Activated naive CD4-positive, alpha-beta T cell treated with anti-CD3 and anti-CD28 coated beads for 36 hours (primary cell): ENCODE measurements at places on chromosomes 16 and 17.

DNA sequence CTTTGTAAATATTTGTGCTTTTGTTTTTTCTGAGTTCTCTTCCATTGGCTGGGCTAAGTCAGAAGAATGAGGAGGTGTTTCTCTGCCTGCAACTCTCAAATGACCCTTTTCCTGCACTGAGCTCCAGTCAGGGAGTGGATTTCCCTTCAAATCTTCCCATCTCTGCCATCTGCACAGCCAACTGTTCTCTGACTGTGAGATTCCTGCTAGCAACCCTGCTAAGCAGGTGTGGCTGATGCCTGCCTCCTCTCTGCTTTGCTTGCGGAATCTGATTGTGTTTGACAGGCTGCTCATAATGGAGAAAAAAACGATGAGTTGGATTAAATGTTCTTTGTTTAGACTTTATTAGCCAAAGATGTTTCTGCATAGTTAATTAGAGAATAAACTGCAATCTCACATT lies 519.8 kb downstream of the TMEM114 start:
- no peak for DNase-seq

DNA sequence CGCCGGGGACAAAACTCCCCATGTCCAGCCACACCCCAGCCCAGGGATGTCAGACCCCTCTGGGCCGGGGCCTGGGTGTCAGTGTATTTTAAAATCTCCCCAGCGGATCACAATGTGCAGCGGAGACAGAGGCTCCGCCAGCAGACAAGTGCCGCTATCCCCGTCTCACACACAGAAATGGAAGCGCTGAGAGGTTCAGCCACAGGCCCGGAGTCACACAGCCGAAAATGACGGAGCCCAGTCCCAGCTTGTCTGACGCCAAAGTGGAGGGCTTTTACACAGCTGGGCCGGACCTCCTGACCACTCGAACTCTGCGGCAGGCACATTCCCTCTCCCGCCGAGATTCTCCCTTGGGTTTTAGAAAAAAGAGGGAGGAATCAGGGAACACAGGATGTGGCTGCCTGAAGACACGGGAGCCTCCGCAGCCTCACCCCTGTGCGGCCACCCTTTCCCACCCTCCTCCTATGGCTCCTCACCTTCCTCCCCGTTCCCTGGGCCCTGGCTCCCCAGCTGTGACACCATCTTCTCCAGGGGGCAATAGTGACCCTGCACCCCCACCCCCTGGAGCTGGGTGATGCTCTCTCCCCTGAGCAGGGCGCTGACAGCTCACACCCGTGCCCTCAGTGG lies 6.8 kb upstream of the OSGIN1 start:
- no peak for DNase-seq

- DNase-seq, result no peak
Observed at GRCh38 chr16:67150833-67151396, at the start of gene B3GNT9. Gene B3GNT9 (minus strand): TSS chr16:67150998. CDS start chr16:67150485, 513 bp downstream.

DNA sequence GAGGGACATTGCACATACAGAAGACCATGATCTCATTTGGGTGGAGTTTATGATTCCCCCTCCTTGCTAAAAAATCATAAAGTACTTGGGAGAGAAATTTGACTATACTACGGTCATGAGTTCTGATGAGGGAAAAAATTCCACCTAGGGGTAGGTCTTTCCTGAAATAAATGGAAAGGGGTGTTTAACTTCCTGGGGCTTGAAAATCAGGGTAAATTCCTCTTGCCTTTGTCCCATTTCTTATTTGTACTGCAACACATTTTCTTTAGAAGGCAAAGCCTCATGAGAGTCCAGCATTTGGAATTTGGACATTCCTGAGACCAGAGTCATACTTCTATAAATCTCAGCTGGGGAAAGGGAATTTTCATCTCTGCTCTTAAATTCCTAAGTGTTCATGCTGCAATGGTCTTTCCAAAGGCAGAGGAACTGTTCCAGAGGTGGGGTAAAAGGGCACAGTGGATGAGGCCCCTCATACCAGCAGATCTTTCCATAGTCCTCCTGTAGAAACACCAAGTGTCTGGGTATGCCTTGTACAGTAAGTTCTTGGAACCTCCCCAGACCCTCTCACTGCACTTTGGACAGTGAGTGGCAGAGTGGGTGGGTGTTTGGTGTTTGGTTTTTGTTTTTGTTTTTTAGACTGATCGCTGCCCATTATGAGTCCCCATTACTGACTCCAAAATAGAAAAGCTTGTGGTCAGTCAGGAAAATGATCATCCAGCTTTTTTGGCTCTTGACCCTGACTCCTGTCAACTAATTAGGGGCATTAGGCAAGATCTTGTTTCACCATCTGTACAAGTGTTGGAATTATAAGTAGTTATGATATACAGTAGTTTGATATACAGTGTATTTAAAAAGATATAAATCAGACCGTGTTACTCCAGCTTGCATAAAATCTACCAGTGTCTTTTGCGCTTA lies 6.0 kb downstream of the LYRM1 start:
- no peak for DNase-seq

GRCh38 chr16:56732832-56733231 lies 2.9 kb downstream of the NUP93 start:
- DNase-seq, result peak; percentile 76

- no peak for DNase-seq
Observed at GRCh38 chr17:74433421-74434121, 1.7 kb downstream of the GPRC5C start.

DNA sequence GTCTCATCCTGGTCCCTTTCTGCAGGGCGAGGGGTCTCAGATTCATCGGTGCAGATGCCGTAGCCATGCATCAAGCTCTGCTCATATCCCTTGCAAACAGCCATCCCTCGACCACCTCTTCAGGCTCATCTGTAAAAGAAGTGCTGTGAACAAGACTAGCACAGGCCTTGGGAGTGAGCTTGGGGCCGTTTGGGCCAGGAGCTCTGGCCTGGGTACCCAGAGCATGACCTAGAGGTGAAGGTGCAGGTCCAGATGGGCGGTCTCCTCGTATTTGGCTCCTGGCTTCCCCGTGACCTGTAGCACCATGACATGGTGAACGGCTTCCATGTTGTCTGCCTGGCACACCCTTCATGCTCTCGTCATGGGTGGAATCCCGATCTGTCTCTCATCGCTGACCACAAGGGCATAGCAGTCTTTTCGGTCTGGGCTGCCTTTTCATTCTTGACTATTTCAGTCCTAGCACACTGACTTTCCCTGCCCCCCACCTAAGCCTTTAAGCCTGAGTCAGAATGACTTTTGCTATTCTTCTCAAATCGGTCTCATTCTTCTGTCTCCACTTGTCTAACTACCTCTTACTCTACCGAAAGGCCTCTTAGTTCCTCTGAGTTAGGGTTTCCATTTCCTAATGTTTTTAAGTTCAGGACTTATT lies 216.0 kb downstream of the FOXL1 start:
- no peak for DNase-seq

- DNase-seq, result no peak
Observed at GRCh38 chr17:16377941-16378341, 3.0 kb upstream of the UBB start.

DNA sequence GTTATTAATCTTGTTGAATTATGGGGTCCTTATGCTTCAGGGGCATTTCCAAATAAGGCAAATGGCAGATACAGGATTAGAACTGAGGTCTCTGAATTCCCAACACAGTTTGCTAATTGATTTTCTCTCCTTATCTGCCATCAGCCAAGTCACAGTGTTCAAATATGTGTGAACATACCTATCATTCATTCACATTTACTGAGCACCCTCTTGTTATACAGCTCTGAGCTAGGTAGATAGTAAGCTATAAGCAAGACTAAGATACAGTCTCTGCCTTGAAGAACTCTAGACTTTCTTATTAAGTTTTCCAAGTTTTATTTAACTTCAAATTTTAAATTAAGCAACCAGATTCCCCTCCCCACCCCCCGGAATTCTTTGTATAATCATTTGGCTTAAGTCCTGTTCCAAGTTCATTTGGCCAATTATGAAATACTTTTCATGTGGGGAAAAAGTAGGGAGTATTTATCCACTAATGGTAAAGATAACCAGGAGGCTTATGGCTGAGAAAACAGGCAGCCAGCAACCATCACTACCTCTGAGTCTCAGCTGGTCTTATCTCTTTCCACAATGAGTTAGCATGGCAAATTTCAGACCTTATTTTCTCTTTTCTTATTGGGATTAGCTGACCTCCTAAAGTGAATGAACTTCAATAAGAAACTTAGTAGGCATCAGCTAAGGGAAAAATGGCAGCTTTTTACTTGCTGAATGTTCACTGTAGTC lies 31.4 kb upstream of the CORO6 start:
- no peak for DNase-seq

DNA sequence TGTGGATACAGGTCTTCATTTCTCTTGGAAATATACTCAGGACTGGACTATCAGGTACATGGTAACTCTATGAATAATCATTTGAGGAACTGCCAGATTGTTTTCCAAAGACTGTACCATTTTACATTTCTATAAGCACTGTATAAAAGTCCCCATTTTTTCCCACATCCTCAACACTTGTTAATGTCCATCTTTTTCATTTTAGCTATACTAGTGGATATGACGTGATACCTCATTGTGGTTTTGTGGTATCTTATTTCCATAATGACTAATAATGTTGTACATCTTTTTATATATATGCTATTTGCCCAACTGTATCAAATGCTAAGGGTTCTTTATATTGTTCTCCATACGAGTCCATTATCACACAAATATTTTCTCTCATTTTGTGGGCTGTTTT lies 22.9 kb downstream of the NUP88 start:
- no peak for DNase-seq

DNA sequence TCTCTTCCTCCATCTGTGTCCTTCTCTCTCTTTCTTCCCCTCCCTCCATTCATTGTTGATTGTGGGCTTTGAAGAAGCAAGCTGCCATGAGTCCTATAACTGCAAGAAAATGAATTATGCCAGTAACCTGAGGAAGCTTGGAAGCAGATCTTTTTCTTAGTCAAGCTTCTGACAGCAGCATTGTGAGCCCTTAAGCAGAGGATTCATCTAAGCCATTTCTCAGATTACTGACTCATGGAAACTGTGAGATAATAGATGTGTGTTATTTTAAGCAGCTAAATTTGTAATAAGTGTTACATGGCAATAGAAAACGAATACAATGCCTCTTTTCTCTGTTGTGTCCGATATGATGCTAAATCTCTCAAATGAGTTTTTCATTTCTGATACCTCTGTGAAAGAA lies 1109.7 kb downstream of the CDH11 start:
- DNase-seq, result no peak

- DNase-seq, result no peak
Observed at GRCh38 chr16:60346256-60346655, 1612.1 kb upstream of the GOT2 start.

DNA sequence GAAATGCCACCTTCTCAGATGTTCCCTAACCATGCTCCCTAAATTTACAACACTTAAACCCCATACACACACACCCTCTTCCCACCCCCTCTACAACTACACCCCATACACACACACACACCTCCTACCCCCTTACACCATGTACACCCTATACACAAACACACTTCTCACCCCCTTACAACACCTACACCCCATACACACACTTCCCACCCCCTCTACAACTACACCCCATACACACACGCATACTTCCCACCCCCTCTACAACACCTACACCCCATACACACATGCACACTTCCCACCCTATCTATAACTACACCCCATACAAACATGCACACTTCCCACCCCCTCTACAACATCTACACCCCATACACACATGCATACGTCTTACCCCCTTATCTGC lies 172.0 kb downstream of the SLC39A11 start:
- DNase-seq, result no peak

DNA sequence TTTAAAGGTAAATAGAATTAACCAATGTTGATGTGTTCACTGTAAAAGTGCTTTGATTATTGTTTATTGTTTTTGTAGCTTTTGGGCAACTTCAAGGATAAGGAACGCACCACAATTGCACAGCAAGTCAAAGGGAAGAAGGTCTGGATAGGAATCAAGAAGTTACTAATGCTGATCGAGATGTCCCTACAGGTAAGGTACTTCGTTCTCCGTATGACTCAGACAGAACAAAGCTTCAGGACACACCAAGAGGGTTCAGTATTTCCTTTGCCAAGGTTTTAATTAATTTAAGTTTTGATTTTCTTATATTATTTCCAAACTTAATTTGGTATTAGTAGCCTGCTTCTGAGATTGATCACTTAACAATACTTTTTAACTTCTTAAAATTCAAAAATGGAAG lies 67.1 kb downstream of the WNT3 start:
- DNase-seq, result no peak

GRCh38 chr17:81305051-81305630 lies 10.0 kb upstream of the SLC38A10 start:
- no peak for DNase-seq

DNA sequence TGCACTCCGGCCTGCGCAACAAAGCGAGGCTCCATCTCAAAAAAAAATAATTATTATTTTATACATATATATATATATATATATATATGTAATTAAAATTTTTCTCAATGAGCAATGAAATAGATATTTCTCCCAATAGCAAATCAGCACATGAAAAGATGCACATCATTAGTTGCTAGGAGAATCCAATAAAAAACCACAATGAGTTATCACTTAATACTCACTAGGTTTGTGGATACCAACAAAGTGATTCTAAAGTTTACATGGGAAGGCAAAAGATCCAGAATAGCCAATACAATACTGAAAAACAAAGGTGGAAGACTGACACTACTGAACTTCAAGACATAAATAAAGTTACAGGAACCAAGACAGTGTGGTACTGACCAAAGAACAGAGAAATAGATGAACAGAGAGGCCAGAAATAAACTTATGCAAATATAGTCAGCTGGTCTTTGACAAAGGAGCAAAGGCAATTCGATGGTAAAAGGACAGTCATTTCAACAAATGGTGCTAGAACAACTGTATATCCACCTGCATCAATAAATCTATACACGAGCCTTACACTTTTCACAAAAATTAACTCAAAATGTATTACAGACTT lies 13.6 kb downstream of the SMG6 start:
- no peak for DNase-seq

GRCh38 chr17:29116804-29117753 lies 63.1 kb downstream of the MYO18A start:
- DNase-seq, result peak; percentile 88

DNA sequence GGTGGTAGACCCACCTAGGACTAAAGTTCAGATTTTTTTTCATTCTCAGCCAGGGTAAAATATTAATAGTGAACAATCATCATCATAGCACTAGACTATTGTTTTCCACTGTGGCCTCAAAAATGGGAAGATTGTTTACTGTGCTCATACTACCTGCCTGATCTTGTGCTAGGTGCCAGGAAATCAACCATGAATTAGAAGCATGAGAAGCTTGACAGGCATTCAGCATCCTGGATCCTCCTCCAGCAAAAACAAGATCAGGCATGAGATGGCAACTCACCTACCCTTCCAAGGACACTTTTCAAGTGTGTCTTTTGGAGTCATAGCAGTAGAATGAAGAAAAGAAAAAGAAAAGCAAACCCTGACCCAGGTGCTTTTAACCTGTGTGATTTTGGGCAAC lies 174.2 kb downstream of the CYLD start:
- DNase-seq, result no peak

GRCh38 chr17:50527155-50527762 lies 5.3 kb upstream of the EPN3 start:
- no peak for DNase-seq

- DNase-seq, result peak; percentile 15
Observed at GRCh38 chr17:20010099-20010863, 1.1 kb downstream of the SPECC1 start.

GRCh38 chr17:46922487-46922803 lies 515 bp upstream of the GOSR2 start:
- DNase-seq, result no peak

- DNase-seq, result no peak
Observed at GRCh38 chr16:24332582-24333090, 76.5 kb downstream of the CACNG3 start.

GRCh38 chr16:57736419-57737351 lies 1.1 kb downstream of the KATNB1 start:
- DNase-seq, result peak; percentile 68

GRCh38 chr17:74659889-74660288 lies 36.4 kb upstream of the CD300E start:
- no peak for DNase-seq

- DNase-seq, result peak; percentile 91
Observed at GRCh38 chr16:30615358-30616091, 5.3 kb upstream of the ZNF689 start.
